ENCODE measurements at places on chromosomes 6 and 20.

DNA sequence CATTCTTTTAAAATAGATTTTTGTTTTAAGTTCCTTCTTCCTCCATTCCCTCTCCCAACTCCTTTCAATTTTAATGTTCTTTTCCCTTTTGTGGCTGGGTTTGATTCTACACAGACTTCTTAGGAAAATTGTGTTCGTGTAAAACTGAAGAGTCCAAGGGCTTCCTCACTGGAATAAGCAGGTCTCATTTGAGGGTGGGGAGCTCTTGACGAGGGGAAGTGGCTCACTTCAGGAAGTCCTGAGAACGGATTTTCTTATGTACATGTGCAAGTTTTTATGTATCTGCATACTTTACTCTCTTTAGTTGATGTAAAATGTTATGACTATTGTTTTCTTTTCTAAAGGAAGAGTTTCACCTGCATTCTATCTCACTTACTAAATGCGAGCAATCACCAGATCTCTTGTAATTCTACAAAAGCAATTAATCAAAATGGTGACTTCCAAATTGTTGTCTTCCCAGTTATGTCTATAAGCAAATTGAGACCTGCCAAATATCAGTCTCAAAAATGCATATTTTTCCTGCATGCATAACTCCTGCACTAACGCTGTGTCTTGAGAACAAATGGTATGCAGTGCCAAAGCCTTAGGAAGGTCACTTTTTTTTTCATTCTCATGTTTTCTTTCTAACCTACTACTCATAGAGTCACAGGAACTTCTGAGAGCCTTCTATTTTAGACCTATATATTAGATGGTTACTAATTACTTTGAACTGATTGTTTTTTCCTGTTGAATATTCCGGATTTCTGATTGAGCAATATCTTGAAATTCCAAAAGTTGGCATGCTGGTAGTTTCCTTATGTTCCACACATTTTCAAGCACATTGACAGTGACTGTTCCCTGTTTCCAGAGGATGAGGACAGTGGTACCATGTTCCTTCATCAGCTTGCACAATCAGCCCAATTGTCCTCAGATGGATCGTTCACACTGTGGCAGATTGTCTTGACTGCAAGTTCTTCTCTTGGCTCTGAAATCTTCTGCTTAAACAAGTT lies 251.9 kb upstream of the PRDM1 start:
- H3K27ac ChIP-seq = no peak overlapping the region
- H3K4me3 ChIP-seq = no peak overlapping the region
- H3K4me1 ChIP-seq = peaks cover 4% of the 10 kb centered on the region
- no peaks in the 10 kb centered on the region for H3K36me3 ChIP-seq
- DNase-seq = no peak

GRCh38 chr6:22021966-22022365 lies 274.9 kb downstream of the PRL start:
- no peak overlapping the region for H3K4me3 ChIP-seq
- H3K27ac ChIP-seq = no peak overlapping the region
- no peaks in the 10 kb centered on the region for H3K27me3 ChIP-seq
- no peaks in the 10 kb centered on the region for H3K4me1 ChIP-seq
- DNase-seq = no peak

DNA sequence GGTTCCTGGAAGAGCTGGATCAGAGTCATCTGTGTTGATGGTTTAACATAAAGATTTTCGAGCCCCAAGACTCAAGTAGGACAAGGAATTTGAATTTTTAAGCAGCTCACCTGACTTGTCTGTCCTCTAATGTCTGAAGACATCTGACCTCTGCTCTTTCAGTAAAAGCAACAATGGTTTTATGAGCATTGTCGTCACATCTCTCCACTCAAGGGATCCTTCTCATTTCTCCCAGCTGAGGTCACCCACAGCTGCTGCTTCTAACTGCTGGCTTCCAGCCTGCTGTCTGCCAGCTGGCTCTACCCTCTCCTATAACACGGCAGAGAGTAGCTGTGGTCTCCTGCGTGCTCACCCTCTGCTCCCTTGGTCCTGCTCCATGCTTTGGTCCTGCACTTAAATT lies 24.7 kb upstream of the HDAC2 start:
- DNase-seq = peak; percentile 21
- no peaks in the 10 kb centered on the region for H3K27me3 ChIP-seq
- no peaks in the 10 kb centered on the region for H3K36me3 ChIP-seq

GRCh38 chr6:15790116-15790515 lies 127.3 kb upstream of the DTNBP1 start:
- H3K4me1 ChIP-seq = no peaks in the 10 kb centered on the region
- no peak overlapping the region for H3K27ac ChIP-seq
- DNase-seq = no peak
- H3K27me3 ChIP-seq = no peaks in the 10 kb centered on the region
